ENCODE measurements at places on chromosomes 16 and 17.

GRCh38 chr16:28845293-28845692 lies 855 bp downstream of the TUFM start:
- DNase-seq = peak; percentile 42

- DNase-seq = peak; percentile 47
These were observed 9.9 kb upstream of the EDC4 start for GRCh38 chr16:67862623-67863583.

DNA sequence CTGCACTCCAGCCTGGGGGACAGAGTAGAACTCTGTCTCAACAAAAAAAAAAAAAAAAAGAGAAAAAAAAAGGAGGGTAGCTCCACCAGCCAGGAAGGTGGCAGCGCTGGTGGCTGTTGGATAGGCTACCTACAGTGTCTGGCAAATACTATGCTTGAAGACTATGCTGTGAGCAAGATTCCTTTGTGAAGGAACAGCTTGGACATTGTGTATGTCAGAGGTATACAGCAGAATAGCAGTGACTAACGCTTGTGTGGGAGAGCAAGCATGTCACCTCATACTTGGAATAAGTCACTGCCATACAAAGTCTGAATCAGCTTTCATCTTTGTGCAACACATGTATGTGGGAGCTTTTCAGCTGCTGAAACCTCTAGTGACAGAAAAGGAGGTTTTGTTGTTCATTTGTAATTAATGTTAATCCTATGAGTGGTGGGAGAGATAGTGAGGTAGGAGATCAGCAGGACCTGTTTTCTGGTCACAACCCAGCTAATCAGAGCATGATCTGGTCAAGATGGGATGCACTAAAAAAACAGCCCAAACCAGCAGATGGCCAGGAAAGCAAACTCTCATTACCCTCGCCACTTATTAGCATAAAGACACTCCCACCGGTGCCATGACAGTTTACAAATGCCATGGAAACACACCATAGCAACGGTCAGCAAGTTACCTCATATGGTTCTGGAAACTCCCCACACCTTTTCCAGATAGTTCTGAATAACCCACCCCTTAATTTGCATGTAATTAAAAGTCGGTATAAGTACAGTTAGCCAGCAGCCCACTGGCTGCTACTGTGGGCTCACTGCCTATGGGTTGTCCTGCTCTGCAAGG lies 6.8 kb upstream of the ITGAD start:
- DNase-seq = peak; percentile 51

GRCh38 chr17:50861822-50862528 lies 4.2 kb downstream of the TOB1 start:
- DNase-seq = peak; percentile 35

GRCh38 chr16:68085259-68086071 lies at the start of gene NFATC3:
NFATC3 (plus strand) TSS chr16:68085370; CDS start chr16:68085682, 312 bp downstream.
- peak; percentile 99 for DNase-seq

- DNase-seq = peak; percentile 87
These were observed 1.4 kb downstream of the CENPX start for GRCh38 chr17:82021107-82021899.

DNA sequence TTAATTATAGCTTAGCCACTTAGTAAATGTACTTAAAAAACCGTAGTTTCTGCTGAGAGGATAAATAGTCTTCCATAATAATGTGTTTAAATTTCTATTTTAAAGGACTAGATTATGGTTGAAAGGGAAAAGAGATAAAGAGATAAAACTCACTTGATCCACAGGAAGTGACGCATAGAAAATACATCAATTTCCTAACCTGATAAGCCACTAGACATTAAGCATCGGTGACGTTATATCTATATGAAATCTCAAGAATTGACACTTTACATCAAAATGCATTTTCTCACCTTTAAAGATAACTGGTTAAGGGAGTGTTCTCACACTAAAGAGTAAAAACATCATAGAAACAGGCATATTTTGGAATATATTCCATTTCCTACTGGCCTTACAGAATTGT lies 5.8 kb downstream of the FBXO47 start:
- no peak for DNase-seq

DNA sequence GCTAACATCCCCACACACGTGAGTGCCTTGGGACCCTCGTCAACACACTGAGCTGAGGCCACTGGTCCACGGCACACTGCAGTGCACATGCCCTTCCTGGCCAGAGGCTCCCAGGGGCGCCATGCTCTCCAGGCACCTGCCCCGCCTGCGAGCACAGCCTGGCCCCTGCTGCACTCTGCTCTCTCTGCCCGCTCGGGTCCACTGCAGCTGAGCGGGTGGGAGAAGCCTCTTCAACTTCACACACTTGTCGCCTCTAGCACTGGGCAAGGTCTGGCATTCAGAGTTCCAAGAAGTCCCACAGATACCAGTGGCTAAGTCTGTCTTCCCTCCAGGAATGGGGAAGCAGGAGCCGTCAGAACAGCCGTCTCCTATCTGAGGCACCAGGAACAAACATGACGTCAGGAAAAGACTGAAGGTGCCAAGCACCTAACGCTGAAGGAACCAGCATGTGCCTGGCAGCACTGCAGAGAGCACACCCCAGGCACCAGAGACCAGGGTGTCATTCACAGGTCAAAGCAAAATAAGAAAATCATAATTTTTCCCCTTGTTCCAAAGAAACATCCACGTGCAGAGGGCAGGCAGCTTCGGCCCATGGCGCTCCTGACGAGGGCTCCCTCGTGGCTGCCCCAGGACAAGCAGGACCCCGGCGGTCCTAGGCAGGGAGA lies 82.9 kb downstream of the ZNF778 start:
- peak; percentile 36 for DNase-seq

- no peak for DNase-seq
These were observed 696.0 kb upstream of the EEF2KMT start for GRCh38 chr16:5793556-5793955.

GRCh38 chr17:10067446-10068143 lies 130.8 kb downstream of the GAS7 start:
- DNase-seq = no peak

GRCh38 chr16:22300427-22301071 lies 3.3 kb downstream of the POLR3E start:
- DNase-seq = peak; percentile 68

GRCh38 chr17:9444687-9445086 lies 130.9 kb downstream of the STX8 start:
- DNase-seq = peak; percentile 14

DNA sequence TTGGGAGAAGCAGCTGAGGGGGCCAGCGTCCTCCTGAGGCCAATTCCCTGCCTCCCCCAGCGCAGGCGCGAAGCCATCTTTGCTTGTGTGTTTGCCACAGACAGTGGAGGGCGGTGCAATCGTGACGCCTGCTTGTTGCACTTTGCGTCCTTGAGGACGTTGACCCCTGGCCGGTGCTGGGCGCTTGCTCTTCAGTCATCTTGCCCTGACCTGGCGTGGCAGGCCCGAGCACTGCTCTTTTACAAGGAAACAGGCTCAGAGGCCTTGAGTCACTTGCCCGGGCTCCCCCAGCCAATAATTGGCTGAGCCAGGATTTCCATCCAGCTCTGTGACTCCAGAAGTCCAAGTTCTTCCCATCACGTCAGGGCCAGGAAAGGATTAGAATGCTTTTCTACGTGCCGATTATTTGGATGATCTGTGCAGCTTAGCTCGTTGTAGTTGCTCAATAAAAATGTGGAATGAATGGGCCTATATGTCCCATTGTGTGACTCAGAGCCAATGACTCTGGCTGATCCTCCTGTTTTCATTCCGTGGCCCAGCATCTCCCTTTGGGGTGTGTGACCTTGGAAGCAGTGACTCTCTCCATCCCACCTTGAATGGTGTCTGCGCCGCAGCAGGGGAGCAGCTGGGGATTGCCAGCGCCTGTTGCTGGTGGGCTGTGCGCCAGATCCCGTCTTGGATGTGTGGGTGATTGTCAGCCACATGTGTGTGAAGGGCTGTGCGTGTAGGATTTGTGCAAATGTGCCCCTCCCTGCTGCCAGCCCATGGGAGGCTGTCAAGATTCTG lies 214.1 kb downstream of the SEC14L1 start:
- no peak for DNase-seq

DNA sequence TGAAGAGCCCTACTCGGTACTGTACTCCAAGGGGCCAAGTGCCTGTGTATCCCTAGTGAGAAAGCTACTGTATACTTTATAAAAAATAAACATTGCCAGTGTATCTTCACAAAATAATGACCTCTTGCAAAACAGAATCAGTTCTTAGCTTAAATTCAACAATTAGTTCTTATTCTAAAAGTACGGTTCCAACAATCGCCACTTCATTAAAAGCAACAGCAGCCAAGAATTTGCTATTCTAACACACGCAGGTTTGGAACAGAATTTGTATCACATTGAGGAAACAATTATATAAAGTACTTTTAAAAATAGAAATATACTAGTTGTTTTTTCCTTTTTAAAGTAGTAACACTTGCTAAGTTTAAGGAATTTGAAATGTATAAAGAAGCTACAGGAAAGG lies 48.5 kb downstream of the CEP95 start:
- DNase-seq = no peak

- DNase-seq = no peak
These were observed 13.1 kb downstream of the SLC38A8 start for GRCh38 chr16:84029297-84030047.

GRCh38 chr17:57523926-57524632 lies 221.0 kb downstream of the CCDC182 start:
- DNase-seq = peak; percentile 86

GRCh38 chr17:7650509-7651096 lies at the start of gene ATP1B2:
ATP1B2 (plus strand) TSS chr17:7650926; CDS start chr17:7651519, 593 bp downstream.
- DNase-seq = peak; percentile 60

DNA sequence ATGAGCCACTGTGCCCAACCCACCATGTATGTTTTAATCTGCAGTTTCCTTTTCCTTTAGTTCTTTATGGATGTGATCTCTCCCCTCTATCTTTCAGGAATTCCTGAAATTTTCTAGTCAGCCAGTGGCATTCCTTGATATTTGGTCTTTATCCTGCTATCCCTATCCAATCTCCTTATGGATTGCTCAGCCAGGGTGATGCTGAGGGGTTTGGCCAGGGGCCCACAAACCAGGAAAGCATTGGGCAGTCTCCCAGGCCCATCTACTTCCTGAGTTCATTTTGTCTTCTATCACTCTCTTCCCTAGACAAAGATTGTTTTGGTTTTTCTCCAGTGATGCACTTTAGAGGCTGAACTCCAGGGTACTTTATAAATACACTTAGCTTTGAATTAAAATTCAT lies 115.9 kb downstream of the KATNIP start:
- DNase-seq = peak; percentile 60

DNA sequence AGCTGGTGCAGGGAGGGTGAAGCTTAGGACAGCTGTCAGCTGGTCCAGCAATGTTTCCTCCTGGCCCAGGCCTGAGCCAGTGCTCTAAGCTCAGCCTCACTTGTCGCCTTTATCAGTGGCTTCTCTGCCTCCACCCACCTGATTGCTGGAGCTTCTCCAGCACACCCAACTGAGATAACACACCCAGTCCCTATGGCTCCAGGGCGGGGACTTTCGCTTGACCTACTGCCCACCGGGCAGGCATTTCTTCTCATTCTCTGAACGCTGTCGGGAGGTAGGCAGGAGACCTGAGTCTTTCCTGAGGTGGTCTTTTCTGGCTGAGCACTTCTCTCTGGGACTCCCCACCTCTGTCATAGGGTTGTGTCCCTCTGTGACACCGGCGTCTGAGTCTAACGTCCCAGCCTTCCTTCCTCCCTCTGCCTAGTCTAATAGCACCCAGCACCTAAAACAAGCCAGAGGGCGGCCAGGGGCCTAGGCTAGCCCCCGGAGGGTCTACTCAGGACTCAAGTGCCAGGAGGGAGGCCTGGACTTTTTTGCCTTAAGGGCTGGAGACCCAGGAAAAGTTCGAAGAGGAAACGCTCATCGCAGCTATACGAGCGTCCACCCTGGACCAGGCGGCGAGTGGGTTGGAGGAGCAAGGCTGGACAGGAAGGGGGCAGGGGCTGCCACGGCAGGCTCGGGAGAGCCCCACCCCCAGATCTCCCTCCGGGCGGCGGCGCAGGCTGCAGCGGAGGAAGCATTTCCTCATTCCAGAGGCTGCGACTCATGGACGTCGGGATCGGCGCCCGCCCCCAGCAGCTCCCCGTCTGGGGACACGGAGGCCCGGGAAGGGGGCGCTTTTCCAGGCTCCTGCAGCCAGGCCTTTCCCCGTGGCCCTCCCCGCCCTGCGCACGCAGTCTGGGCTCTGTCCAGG lies 756 bp downstream of the TAX1BP3 start:
- peak; percentile 96 for DNase-seq

GRCh38 chr17:50177476-50177875 lies 11.7 kb downstream of the SGCA start:
- no peak for DNase-seq

- peak; percentile 95 for DNase-seq
These were observed 749 bp upstream of the MC1R start for GRCh38 chr16:89917773-89918452.

DNA sequence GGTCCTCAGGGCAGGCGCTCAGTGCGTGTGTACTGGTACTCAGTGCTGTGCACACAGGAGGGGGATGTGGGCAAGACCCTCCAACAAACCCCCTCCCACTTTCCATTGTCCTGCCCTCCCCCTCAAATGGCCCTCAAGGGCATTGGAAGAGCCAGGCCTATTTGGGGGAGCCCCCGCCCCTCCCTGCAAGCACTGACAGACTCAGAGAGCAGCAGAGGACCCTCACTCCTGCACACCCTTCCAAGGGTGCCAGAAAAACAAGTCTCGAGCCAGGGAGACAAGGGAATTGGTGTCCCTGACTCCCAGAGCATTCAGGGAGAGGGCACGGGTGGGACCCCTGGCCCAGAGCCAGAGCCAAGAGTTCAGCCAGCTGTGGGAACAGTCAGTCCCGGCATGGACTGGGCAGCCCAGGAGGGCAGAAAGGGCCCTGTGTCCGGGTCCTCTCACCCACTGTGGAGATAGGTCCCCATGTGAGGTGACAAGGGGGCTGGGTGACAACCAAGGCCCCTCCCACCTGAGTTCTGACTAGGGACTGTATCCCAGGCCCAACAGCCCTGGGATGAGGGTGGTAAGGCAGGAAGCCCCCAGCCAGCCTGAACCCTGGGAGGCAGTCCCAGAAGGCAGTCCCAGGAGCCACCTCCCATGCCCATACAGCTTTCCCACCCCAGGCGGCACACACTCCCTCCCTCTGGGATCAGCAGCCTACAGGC lies 12.1 kb upstream of the KRTAP17-1 start:
- DNase-seq = no peak

DNA sequence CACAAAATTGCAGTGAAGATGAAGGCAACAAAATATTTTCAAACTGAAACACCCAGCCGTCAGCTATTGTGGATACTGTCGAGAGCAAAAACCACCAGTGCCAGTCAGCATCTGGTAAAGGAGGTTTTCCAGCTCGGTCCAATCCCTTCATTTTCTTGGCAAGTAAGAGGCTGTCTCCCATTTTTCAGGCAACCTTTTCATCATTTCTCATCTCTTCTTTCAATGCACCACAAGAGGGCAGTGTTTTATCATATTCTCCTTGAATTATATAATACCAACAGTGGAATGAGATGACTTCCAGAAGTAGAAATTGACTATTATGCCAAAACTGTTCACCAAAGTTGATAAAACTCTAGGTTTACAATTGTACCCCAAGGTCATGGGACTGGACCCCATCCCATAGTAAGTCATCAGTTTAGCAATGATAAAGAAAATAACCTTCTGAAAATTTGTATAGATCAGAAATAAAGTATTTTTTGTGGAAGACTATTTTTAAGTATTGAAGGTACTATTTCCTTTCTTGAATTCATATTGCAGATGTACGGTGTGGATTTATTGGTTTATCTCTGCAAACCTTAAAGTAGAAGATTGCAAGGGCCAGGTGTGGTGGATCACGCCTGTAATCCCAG lies 16.8 kb downstream of the NQO1 start:
- DNase-seq = peak; percentile 74
